ENCODE measurements at places on chromosomes 5 and 9.
A peak's percentile ranks its signal among the peaks of the same experiment; 100 is the strongest.

GRCh38 chr5:40315126-40315525 lies 364.6 kb upstream of the PTGER4 start:
- DNase-seq = no peak

- DNase-seq = no peak
Observed at GRCh38 chr5:150637245-150638052, 3.0 kb upstream of the SYNPO start.

DNA sequence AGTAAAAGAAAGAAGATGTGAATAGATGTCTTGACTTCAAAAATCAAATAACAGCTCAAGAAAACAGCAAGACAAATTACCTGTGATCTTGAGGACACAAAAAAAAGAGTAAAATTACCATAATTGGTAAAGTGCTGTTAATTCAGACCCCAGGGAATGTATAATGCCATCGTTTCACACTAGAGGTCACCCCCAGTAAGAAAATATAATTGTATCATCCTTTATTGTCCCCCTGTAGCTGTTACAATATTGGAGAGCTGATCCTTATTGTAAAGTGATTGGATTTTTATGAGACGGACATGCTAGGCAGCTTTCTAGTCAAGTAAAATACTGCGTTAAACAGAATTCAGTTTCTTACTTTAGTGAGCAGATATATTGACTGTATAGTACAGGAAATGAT lies 377.0 kb downstream of the TLE1 start:
- no peak for DNase-seq

- no peak for DNase-seq
Observed at GRCh38 chr9:3337515-3338225, 188.1 kb downstream of the RFX3 start.

DNA sequence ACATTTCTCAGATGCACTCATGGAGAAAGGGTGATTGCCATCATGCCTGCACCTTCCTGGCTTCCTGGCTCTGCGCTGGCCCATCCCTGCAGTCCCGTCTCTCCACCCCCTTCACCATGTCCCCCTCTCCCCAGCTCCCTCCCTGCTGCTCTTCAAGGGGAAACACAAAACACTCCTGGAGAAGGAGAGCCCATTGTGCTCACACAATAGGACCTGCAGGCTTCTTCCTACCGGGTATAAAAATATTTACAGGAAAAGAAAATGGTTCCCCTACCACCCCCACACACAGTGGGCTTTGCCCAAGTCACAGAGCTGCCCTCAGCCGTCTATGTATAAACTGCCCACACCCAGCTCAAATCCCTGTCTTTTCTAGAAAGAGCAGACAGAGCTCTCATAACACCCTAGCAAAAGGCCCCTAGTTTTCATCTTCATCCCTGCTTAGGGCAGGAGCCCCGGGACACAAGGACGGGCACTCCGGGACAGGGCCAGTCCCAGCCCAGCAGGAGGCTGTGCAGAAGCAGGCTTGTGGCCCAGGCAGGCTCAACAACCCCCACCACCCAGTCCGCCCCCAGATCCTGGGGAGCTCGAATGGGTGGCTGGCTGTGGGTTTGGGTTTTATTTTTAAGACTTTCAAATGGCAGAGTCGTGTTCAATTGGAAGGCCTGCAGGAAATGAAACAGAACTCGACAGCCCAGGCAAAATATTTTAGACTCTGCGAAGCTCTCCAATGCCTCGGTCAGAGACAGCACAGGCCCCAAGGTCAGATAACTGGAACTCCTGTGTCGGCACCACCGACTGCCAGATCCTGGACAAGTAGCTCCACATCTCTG lies 77.3 kb downstream of the LRSAM1 start:
- DNase-seq = no peak

DNA sequence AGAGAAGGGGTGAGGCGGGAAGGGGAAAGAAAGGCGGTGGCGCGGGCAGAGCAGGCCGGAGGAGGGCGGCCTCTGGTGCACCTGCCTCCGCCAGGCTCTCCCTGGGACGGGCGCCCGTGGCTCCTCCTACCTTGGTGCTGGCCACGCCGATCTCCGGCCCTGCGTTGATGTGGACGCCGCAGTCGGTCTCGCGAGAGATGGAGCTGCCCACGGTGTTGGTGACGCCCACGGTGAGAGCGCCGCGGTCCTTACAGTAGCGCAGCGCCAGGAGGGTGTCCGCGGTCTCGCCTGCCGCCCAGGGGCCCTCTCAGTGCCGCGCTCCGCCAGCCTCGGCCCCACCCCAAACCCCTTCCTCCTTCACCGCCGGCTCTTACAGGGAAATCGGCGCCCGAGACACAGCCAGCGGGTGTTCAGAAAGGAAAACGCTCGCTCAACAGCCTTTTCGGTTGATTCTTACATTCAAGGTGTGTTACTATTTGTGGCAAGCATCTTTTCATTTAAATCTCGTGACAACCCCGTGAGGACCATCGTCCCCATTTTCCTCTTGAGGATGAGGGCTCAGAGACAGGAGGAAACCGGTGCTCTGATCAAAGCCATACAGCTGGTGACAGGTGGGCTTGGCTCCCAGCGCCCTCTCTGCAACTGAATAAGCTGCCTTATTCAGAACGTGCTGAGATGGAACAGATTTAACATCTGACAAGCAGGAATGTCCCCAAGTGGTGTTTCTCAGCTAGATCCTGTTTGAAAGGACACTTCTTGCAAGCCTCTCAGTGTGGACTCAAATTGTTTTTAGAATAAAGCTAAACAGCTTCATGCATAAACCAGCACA lies 22.0 kb upstream of the MAPK9 start:
- DNase-seq = peak; percentile 58

DNA sequence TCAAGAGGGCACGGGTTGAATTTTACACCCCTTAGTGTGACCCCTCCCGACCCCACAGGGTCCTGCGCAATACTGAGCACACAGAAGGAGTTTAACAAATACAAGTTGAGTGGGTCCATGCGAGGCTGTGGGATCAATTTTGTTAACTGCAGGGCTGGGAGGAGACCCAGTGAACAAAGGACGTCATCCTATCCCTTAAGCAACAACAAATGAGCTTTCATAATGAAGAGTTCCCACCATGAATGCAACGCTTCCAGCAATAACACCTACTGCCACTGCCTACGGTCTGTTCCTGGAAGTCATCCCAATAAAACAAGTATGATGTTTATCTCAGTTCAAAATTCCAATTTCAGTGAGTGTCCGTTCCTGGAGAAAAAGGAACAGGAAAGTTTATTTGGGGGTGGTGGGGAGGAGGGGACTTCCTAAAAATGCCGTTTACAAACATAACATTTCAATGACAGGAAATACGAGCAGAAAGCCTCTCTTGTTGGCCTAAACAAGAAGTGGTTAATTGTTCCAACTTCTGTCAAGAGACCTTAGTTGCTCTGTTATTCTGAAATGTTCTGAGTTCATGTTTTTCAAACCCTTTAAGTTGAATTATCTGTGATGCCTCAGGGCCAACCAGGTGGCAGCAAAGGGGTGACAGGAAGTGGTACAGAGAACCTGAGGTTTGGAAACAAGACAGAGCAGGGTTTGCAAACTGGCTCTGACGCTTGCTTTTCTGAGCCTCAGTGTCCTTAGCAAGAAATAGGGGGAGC lies 65.8 kb upstream of the PLPP6 start:
- no peak for DNase-seq

DNA sequence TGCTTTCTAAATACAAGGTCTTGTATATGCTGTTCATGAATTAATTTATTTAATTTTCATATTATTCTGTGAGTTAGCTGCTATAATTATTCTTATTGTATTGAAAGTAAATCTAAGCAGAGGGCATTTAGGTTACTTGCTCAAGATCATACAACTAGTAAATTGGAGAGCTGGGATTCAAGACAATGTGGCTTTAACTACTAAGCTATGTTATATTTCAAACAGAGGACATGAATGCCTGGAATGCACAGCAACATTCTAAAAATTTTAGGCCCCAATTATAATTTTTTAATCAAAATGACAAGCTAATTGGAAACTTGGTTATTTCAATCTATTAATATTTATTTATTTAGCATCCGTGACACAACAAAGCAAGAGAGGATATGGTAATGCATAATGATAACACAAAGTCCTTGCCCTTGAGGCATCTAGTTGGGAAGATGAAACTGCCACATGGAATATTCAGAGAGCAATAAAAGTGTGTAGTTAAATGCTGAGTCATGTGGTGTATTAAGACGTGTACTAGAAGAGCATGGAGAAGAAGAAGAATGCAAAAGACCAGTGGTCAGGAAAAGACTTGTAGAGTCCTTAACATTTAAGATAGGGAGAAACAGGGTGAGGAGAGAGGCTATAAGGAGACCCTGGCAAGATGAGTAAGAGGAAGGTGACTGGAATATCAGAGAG lies 24.4 kb downstream of the CTXN3 start:
- no peak for DNase-seq

Data from urinary bladder (tissue), 4 donors.